ENCODE measurements at places on chromosomes 12 and 14.

DNA sequence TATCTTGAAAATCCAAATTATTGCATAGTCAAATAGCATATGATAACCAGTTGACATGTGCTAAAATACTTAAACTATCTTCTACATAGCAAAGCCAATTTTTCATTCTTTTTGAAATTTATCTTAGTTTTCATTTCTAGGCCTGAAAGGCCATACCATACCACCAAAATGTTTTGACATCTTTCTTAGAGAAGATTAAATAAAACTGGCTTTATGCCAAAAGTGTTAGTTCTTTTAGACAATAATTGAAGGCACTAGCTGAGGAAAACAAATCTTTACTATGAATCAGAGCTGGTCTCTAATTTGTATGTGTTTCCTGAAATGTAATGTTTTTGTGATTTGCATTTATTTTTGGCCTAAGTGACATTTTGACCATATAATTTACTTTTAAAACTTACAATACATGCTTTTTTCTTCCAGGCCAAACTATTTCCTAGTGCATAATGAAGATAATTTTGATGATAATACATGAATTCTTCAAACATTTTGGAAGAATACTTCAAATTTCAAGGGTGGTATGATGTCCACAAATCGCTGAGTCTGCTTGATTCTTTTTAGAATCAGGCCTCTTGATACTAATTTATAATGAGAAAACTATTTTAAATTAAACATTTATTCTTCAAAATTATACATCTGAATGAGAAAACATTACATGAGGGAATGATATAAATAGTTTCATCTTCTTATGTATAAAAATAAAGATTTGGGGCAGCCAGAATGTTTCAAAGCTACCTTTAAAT is 6.5 kb upstream of the KCNMB4 start:
- no peak for DNase-seq

GRCh38 chr14:99156090-99156425 is 115.9 kb downstream of the BCL11B start:
- no peak for DNase-seq

GRCh38 chr12:104490186-104490585 is 33.4 kb downstream of the CHST11 start:
- no peak for DNase-seq

GRCh38 chr12:91381309-91381804 is 198.7 kb upstream of the DCN start:
- DNase-seq = peak; percentile 21

DNA sequence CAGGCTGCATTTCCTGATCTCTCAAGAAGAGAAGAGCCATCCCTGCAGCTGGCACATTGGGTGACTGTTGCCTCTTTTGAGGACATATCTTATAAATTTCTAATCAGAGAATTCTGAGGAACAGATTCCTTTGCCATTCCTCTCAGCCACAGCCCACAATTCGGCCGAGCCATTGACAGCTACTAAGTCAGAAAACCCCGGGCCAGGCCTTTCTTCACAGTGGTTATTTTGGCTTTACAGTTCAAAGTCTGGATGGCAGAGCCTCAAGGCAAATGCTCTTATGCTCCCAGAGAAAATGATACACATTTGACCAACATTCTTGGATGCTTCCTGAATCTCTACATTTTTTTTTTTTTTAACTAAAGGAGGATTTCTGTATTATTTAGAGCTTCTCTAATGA is 138.4 kb upstream of the FRMD6 start:
- DNase-seq = no peak

GRCh38 chr12:113070117-113070906 is 13.8 kb downstream of the DTX1 start:
- DNase-seq = no peak

DNA sequence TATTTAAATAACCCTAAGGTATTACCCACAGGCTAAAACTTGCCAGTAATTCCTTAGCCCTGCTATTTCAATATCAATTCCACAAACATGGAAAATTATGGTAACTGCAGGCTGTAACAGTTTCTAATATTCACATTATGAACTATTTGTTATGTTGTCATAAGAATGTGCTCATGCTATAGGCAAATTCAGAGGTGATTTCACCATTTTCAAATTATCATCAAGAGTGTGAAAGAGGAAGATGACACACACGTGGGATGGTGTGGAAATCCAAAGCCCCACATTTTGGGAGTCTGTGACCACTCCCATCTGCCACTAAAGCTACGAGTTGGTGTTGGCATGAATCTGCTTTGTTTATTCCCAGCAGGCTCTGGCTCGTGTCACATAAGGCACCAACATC is 5.9 kb upstream of the MYO1A start:
- DNase-seq = no peak

- no peak for DNase-seq
Measured at GRCh38 chr12:111653596-111653995, 32.2 kb downstream of the BRAP start.

DNA sequence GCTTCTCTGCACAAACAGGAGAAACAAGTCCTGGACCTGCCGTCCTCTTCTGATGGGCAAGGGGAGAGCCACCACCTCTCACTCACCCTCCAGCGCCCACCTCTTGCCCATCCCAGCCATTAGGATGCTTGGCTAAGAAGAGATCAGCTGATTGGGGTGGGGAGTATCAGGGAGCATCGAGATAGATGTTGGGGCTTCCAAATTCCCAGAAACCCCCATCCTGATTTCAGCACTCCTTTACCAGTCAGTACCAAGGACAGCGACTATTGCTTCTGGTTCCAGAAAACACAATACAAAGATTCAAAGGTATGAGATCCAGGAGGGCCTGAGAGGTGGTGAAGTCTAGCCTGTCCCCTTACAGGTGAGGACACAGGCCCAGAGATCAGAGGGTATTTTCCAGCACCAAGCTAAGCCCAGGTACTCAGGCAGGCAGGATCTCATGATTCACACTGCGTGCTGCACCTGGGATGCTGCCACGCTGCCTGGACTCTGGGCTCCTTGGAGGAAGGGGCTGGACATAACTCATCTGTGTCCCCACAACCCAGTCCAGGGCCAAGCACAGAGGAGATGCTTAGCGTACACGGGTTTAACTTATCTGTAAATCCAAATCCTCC is 76.6 kb downstream of the TUNAR start:
- no peak for DNase-seq

- DNase-seq = no peak
Measured at GRCh38 chr14:52266782-52267181, 716 bp upstream of the PTGDR start.

GRCh38 chr12:44618946-44619345 is 257.2 kb downstream of the NELL2 start:
- DNase-seq = no peak

- DNase-seq = peak; percentile 68
Measured at GRCh38 chr14:36604757-36605505, 22.5 kb upstream of the NKX2-8 start.

DNA sequence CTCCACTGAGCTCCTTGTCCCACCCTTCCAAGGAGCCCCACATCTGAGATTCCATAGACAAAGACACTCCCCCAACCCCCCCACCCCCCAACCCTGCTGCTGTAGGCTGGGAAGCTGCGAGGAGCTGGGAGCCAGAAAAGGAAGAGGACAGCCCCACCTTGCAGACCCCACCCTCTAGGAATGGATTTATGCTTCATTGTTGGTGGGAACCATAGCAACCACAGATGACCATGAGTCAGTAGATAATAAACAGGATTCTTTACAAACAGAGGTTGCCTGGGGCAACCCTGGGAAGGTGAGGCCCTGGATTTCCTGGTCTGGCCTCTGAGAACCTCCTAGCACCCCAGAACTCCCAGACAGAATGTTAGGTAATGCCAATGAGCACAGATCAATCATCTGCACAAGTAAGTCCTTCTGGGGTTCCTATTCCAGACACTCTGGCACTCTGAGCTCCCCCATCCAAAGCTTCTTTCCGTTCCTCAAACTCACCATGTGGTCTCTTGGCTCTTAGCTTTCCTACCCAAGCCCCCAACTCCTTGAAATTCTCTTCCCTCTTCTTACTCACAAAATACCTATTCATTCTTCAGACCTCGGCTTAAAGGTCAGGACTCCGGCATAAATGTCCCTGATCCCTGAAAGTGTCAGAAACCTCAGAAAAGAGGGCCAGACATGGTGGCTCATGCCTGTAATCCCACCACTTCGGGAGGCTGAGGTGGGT is 15.2 kb upstream of the PLEKHG6 start:
- peak; percentile 89 for DNase-seq

- no peak for DNase-seq
Measured at GRCh38 chr14:20680363-20680762, 4.0 kb upstream of the RNASE4 start.

DNA sequence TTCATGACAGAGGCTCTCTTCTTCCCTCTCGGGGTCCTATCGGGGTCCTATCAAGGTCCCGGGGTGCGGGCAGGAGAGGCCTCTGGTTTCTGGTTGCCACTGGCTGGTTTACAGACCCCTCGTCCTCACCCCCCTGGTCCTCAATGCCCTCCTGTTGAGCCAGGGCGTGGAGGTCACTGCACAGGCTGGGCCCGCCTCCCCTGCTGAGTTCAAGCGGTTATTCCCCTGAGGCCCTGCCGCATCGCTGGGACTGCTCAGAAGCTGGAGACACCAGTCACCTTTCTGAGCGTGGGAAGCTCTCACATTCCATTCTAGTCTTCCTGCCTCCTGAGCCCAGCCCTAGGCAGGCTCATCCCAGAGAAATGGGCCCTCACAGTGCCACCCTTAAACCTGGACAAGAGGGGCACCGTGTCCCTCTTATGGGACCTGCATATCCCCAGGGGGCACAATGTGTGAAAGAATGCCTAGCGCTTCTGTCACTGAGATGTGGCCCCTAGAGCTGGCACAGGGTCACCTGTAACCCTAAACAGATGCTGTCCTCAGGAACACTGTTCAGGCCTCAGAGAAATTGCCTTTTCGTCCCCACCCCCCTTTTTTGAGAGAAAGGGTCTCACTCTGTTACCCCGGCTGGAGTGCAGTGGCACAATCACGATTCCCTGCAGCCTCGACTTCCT is 177.7 kb upstream of the RGS6 start:
- DNase-seq = no peak

DNA sequence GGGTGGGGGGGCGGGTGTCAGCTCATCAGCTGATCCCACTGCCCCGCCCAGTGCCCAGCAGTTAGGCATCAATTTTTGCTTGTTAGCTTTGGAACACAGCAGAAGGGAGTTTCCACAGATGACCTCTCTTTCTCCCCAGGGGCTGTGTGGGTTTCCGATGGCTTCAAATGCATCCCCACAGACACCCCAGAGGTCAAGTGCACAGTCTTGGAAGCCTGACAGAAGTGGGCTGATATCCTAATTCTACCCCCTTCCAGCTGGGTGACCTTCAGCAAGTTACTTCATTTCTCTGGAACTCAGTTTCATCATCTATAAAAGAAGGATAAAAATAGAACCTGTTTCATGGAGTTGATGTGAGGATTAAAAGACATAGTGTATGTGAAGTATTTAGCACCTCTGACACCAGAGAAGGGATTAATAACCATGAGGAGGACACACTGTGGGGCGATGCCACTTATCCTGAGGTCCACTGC is 22.0 kb downstream of the TTC9 start:
- no peak for DNase-seq

DNA sequence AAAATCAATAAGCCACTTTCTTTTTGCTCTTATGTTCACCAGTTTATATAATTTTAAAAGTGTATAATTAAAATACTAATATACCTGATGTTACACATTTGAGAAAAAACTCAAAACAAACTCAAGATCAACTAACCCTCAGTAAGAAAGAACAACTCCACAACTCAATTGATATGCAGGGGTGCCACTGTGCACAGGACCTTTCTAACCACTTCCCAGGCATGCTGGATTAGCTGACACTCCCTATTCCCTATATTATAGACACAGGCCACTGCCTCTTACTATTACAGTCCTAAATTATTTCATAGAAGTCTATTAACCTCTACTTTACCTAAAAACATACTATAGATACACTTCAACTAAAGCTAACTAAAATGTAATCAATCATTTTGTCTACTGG is 191.7 kb upstream of the KRR1 start:
- no peak for DNase-seq

GRCh38 chr12:4663971-4664505 is 15.1 kb downstream of the NDUFA9 start:
- DNase-seq = no peak

DNA sequence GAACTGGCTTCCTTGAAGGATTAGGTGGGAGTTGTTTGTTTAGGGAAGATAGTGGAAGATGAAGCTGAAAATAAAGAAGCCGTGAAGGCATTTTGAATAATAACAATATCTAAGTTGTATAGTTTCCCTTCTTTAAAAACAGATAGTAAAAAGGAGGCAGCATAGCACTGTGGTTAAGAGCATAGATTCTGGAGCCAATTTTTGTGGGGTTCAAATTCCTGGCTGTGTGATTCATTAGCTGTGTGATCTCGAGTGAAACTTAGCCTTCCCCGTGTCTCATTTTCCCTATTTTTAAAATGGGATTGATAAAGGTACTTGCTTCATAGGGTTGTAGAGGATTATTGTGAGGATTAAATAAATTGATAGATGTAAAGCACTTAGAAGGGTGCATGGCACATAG is 104.5 kb downstream of the MYRFL start:
- no peak for DNase-seq

- no peak for DNase-seq
Measured at GRCh38 chr12:19506497-19506896, 67.2 kb downstream of the AEBP2 start.

- no peak for DNase-seq
Measured at GRCh38 chr12:111638556-111638955, 39.4 kb upstream of the ATXN2 start.

DNA sequence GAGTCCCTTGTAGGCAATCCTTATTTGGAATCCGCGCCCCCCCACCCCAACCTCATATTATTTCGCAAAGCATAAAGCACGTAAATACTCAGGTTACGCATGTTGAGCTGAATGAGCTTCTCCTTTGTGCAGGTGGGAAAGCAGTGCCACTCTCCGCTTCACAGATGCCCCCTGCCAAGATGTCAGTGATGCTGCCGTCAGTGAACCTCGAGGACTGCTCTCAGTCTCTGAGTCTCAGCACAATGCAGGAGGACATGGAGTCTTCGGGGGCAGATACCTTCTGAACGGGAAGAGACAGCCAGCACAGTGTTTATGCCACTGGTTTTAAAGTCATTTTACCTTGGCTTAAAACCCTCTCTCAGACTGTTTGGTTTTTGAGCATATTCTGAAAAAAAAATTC is 90.1 kb upstream of the DACT1 start:
- no peak for DNase-seq

GRCh38 chr14:105204206-105204930 is 23.3 kb upstream of the NUDT14 start:
- no peak for DNase-seq

DNA sequence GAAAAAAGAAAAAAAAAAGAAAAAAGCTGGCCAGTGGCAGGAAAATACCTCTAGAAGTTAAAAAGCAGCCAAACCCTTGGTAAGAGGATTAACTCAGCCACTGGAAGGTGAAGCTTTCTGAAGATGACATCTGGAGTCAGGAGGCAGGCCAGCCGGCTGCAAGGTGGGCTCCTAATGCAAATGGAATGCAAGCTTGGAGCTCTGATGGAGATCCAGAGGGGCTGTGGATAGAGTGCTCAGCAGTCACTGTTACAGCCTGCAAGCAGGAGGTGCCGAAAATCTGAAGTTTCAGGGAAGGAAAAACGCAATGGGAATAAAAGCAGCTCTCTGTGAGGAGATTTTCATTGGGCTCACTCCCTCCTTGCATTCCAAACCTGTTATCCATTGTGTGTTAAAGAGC is 41.0 kb downstream of the GSC start:
- no peak for DNase-seq

- DNase-seq = no peak
Measured at GRCh38 chr12:18703321-18703720, 34.5 kb downstream of the PLCZ1 start.

GRCh38 chr12:105775343-105775742 is 363.4 kb downstream of the NUAK1 start:
- DNase-seq = no peak

Measured in Calu3 (cell line).